ENCODE measurements at places on chromosomes 11 and 22.

DNA sequence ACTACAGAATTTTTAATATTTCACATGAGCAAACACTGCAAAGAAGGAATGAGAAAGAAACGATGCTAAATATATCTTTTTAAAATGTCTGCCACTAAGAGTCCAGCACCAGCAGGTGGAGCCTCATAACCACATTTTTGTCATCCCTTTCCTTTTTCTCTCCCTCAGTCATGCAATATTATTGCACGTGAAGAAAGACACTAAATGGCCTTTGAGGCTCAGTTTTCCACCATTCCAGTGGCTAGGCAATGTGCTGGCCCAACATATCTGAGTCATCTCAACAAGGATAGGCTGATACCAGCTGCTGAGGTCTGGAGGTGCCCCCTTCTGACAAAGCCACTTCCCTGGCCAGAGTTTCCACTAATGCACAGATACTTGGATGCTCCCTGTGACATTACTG is 1.8 kb downstream of the ALKBH8 start:
- no peak for DNase-seq

- no peak for DNase-seq
These were observed 27.8 kb downstream of the GDPD5 start for GRCh38 chr11:75497788-75498409.

GRCh38 chr11:92504004-92504403 is 279.4 kb downstream of the FAT3 start:
- no peak for DNase-seq

DNA sequence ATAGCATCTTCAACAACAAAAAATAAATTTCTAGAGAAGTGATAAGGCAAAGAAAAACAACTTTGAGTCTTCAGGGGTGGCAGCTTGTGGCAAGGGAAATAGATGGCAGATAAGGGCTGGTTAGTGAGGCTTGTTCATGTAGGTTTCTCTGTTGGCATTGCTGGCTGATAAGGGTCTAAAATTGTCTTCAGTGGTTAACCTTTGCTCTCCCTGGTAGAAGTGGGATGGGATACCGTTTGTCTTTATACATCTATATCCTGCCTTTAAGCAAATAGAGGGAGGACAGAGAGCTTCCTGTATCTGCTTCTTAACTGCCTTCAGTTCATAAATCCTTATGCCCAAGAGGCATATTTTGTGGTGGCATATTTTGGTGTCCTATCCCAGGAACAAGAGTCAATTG is 57.1 kb downstream of the TRAF6 start:
- no peak for DNase-seq

DNA sequence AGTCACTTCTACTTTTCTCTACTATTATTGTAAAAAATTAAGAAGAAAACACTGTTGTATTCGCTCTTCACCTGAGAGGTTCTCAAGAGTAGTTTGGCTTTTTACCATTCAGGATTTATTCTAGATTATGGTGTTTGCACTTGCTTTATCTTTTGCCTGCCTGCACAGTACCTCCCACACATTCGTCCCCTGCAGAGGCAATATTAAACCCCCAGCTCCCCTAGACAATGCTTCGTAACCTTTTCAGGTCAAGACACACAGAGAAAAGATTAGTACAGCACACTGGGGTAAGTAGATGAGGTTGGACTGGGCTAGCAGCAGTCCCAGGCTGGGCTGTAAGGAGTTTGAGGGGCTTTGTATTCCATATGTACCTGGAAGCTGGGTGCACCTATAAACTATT is 62.4 kb downstream of the TNRC6B start:
- no peak for DNase-seq

GRCh38 chr11:92850296-92850826 is 119.1 kb upstream of the MTNR1B start:
- DNase-seq: no peak

DNA sequence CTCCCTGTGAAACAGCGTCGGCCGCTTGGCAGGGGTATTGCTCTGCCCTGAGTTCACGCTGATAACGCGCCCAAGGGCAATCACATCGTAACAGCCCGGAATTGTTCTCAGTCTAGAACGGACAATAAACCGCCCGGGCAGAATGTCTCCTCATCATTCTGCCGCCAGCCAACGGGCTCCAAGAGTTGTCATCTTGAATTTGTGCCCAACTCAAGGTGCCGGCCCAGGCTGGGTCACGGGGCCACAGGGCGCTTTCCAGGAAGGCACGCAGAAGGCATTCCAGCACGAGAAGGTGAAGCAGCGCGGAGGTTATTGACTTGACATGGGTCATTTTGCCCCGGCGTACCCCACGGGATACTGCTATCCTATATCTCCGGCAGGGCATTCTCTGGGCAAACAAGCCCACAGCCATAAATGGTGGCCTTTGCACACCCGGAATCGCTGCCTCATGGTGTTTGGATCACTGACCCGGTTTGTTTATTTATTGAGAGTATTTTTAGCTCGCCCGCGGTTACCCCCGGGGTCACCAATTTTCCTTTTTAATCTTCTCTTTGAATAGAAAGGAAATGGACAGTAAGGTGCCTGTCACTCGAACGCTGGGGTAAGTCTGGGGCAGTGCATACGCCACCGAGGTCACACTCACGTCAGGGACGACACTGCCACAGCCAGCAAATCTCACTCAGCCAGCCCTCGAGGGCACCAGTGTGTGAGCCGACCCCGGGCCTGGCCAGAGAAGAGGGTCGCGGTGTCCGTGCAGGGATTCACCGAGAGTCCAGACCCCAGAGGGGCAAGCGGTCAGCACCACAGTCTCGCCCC is 72.4 kb upstream of the FGF3 start:
- no peak for DNase-seq

GRCh38 chr22:32685512-32685911 is 116.0 kb upstream of the TIMP3 start:
- no peak for DNase-seq

DNA sequence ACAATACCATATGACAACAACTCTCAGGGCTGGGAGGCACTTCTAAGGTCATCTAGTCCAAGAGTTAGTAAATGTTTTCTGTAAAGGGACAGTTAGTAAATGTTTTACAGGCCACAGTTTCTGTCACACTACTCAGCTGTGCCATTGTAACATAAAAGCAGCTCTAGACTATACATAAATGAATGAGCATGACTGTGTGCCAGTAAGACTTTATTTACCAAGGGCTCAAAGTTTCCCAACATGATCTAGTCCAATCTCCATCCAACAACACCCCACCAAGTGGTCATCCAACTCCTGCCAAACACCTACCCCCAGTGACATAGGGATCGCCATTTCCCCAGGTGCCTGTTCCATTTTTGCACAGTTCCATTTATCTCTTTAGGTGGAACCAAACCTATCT is 12.1 kb downstream of the SERGEF start:
- no peak for DNase-seq

- no peak for DNase-seq
These were observed 21.5 kb downstream of the FADS3 start for GRCh38 chr11:61869708-61870451.

DNA sequence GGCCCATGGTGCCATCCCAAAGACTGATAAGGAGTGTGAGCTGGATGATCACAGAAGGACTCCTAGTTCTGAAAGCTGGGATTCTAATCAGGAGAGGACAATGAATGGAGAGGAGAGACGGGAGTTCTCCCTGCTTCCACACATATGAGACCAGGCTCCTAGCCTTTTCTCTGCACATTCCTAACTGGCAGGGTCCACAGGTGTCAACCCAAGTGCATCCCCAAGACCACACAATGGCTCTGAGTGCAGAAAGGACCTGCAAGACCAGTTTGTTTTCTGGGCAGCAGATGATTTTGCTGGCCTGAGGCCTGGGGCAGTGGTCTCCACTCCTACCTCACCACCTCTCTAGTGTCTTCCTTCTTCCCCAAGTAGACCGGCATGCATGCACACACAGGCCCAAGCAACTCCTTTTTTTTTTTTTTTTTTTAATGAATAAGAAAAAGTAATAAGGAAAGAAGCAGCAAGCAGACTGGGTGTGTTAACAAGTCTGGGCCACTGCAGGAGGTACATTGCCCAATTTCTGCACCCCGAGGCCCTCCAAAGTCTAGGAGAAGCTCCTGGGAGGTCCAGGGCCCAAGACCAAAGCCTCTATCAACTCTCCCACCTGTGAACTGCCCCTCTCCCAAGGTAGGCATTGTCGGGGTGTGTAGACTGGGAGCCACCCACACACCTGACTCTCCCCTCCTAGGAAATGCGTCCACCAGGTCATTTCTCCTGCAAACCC is 1.2 kb upstream of the TSKU start:
- DNase-seq: no peak

GRCh38 chr22:16824716-16825687 is at the start of gene XKR3:
Gene XKR3 (minus strand): TSS chr22:16825411. CDS start chr22:16808073, 17,338 bp downstream.
- DNase-seq: no peak

DNA sequence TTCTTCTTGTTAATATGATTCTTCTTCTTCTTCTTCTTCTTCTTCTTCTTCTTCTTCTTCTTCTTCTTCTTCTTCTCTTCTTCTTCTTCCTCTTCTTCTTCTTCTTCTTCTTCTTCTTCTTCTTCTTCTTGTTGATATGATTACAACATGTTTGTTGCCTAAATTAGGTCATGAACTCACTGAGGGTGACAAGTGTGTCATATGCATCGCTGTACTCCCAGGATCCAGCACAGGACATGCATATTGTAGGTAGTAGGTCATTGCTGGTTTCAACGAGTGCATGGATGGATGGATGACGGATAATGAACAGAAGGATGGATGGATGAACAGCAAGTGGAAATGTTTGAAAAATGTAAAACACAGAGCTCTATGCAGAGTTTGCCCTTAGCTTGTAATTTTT is 14.9 kb upstream of the PVALB start:
- DNase-seq: no peak

DNA sequence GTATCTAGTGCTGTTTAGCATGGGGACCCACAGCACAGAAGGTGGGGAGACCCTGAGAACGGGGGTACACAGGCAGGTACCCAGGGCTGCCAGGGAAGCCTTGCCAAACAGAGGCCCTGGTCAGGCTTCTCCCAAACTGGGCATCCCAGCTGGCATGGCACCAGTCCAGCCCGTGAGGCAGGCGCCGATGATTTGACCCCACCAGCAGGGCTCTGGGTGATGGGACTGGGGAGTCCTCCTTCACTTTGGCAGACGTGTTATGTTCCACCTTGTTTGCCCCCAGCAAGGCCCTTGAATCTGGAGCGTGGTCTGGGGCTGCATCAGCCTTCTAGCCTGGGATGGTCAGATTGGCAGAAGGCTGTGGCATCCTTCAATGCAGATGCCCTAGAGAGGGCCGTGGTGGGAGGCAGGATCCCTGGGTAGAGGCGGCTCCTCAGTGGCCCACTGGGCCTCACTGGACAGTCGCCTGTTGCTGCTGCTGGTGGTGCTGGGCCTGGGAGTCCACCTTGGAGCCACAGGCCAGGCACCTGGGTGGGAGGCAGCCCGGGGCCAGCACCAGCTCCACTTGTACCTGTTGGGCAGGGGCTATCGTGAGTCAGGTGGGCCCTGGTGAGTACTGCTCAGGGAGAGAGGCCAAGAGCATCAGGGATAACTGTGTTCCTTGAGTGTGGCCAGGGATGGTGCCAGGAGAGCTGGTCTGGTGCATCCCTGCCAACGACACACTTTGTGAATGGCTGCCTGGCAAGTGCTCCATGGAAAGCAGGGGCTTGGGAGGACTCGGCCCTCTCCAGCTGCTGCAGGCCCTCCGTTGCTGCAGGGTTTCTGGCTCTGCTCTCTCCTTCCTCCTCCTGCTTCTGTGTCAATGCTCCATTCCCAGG is 3.3 kb downstream of the ADORA2A start:
- no peak for DNase-seq

GRCh38 chr11:63765688-63766241 is 2.8 kb downstream of the ZFTA start:
- no peak for DNase-seq

GRCh38 chr11:94649254-94649653 is 82.1 kb downstream of the PIWIL4 start:
- no peak for DNase-seq

GRCh38 chr11:85495918-85496317 is 131.2 kb downstream of the DLG2 start:
- no peak for DNase-seq

GRCh38 chr22:42769574-42770447 is 49.1 kb upstream of the A4GALT start:
- no peak for DNase-seq

DNA sequence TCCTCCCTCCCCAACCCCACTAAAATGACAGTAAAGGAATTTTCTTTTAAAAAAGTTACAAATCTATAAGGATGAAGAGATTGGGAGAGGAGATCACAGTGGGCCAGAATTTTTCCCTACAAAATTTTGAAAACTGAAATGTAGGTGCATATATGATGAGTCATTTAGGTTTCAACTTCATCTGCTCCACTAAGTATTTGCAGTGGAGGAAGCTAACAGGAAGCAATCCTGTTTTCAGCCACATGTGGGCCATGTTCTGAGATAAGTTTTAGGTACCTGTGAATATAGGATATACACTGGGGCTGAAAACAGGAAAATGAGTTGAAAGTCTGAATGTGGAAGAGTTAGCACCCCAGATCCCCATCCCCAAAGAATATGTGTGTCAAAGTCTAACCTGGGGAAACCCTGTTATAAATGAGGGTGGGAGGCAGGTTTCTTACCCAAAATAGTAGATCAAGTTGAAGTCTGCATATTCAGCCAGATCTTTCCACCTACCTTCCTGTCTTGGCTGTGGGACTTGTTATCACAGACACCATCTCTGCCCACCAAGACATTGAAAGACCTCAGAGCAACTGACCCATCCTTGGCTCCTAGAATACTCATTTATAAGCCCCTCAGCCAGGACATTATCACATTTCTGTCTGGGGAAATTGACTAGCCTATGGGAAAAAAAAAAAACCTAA is 87.3 kb downstream of the PACS1 start:
- DNase-seq: no peak

DNA sequence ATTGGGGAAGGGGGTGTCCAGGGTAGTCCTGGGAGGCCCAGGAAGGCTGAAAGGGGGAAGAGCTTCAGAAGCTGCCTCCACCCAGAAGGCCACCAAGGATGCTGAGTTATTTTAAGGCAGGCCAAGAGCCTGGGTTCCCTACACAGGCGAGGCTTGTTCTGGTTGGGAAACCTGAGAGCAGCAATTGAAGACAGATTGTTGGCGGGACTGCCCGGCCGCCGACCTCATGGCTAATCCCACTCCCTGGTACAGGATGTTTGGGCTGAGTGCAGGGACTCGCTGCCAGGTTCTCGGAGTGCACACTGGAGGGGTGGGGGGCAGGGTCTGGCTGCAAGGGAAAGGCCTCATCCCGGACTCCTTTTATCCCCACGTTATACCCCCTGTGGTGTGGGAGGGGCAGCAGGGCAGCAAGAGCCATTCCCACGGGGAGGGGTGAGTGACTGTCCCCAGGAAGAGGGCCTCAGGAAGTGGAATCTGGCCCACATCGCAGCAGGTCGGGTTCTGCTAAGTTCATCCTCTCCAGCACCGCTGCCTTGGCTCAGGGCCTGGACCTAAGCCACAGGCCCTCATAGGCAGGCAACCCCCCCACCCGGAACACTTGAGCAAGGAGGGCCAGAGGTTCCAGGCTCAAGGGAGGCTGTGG is 43.6 kb upstream of the PRR5 start:
- DNase-seq: no peak

- no peak for DNase-seq
These were observed 63.7 kb downstream of the HIPK3 start for GRCh38 chr11:33320814-33321330.

GRCh38 chr11:117591316-117592039 is 205.5 kb downstream of the DSCAML1 start:
- DNase-seq: no peak
